ENCODE measurements at places on chromosomes 7 and 10.

GRCh38 chr7:44348851-44349781 is 23.7 kb upstream of the CAMK2B start:
- DNase-seq: no peak

- DNase-seq: peak; percentile 68
These were observed 6.5 kb downstream of the ASB13 start for GRCh38 chr10:5659702-5660528.

- no peak for DNase-seq
These were observed 25.3 kb upstream of the C10orf95 start for GRCh38 chr10:102476466-102477141.

DNA sequence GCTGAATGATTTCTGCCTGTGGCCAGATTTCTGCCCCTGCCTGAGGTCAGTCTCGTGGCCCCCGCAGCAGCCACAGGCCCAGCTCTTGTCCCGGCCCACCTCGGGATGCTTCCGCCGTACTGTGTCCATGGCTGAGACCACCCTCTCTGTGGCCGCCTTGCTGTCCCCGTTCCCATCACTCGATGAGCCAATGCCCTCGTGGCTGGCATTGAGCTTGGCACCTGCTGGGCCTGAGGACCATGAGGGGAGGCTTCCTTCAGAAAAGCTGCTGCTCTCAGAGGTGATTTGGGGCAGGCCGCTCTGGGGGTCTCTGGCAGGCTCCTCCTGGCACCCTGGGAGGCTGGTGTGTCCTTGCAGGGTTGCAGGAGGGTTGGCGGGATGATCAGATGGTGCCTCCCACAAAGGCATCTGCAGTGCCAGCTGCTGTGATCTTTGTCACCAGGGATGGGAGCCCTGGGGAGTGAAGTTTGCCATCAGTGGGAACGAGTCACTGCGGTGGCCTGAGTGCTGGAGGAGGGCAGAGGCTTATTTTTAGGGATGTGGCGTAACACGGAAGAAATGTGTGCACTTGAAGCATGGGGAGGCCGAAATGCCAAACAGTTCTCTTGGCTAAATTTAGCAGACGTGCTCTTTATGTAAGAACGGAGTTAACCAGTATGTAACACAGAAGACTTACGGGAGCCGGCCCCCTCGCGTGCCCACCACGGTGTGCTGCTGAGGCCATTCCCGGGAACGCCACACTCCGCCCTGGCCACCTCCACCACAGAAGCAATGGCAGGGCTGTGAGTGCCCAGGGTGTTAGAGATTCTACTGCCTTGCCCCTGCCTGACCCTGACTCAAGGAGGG is 47.7 kb downstream of the VIPR2 start:
- DNase-seq: no peak

- no peak for DNase-seq
These were observed 22.7 kb downstream of the SSC4D start for GRCh38 chr7:76386691-76387260.

DNA sequence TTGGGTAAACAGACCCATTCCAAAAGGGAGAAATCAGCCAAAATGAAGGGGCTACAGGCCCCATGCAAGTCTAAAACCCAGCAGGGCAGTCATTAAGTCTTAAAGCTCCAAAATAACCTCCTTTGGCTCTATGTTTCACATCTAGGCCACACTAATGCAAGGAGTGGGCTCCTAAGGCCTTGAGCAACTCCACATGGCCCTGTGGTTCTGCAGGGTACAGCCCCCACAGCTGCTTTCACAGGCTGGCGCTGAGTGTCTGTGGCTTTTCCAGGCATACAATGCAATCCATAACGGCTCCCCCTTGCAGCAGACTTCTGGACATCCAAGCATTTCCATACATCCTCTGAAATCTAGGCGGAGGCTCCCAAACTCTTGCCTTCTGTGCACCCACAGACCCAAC is 9.0 kb downstream of the TMEM243 start:
- peak; percentile 26 for DNase-seq

DNA sequence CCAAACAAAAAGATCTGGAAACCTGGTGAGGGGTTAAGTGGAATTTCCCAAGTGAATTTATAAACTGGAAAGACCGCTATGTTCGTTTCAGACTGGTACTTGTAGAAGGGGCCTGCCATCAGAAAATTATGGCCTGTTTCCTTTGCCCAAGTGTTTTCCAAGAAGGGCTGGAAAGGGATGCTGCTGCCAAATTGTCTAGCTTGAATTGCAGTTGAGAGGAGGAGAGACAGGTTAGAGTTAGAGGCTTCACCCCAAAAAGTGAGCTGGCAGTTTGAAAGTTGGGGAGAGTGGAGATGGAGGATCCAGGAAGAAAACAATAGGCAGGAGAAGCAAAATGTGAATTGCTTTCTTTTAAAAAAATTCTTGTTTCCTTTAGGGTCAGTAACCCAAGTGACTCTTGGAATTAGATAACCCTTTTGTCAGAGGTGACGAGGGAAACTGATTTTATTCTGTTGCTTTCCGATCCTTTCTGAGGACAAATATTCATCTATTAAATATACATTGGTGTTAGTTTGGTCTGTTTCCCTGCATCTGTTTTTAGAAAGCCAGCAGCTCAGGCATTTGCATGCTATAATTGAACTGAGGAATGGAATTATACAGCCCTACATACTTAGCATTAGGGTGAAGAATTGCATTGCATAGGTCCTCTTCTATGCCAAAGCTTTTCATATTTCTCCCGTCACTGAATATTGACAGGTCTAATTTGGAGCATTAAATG is 82.5 kb upstream of the PRR15 start:
- no peak for DNase-seq

- no peak for DNase-seq
These were observed 72.2 kb downstream of the DOCK4 start for GRCh38 chr7:112134039-112134438.

DNA sequence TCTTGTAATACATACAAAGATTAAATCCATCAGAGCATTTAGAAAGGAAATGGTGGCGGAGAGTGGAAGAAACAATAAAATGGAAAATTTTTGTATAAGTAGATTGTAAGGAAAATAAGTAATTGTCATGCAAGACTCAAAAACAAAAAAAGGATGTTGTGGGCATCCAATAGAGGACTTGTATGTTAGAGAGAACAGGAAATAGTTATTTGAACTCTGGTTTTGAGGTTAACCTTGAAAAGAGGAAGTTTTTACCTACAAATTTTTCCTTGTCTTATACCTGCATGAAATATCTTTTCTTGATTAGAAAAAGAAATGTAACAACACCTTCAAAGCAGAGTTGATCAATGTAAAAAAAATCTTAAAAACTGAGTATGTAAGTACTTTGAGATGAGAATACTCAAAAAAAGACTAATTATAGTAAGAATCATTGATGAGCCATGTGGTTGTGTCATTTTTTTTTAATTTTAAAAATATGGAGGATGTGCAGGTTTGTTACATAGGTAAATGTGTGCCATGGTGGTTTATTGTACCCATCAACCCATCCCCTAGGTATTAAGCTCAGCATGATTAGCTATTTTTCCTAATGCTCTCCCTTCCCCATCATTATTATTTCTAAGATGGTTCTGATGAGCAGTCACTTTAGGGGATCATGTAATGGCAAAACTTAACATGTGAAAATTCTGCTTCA is 11.9 kb downstream of the TMEM106B start:
- DNase-seq: peak; percentile 75

- peak; percentile 11 for DNase-seq
These were observed 41.4 kb upstream of the GHITM start for GRCh38 chr10:84097787-84098353.

DNA sequence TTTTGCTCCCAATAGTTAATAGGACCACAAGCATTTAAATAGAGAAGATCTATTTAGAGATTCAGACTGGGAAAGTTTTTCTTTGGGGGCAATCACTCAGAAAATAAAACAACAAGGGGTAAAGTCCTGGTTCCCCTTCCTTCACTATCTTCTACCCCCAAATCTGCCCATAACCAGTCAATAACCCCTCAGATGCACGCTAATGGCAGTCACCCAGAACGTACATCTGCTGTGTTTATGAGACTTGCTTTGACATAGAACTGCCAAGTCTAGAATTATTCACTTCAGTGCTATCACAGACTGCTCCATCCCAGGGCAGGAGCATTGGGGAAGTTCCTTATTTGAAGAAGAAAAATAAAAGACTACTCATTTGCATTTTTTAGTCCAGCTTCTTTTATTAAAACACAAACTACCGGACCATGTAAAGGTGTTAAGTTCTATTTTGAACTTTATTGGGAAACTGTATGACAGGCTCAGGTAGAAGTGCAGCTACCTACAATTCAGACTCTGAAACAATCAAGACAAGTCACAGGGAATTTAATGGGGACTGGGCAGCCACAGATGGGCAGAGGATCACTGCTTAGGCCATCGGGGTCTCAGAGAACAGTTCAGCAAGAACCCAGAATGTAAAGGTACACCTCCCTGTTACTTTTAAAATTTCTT is 38.4 kb downstream of the ANK3 start:
- DNase-seq: no peak

DNA sequence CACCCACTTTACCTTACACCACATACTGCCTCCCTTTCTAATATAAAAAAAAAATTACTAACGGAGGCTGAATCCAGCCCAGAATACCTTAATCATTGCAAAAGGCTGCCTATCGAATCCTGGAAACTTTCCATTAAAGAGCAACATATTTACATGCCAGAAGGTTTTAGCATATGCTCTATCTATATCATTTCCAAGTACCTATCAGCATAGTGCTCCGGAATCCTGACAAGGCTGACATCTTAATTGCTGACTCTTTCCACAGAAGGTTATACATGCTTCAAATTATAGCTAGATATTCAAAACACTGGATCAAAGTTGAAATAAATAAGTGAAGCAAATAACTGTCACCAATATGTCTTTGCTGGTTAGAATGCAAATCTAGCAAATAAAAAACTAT is 170.9 kb upstream of the CDK1 start:
- no peak for DNase-seq

- DNase-seq: peak; percentile 17
These were observed 119.3 kb downstream of the CALN1 start for GRCh38 chr7:72292794-72293193.

GRCh38 chr7:25804154-25804553 is 347.8 kb upstream of the NFE2L3 start:
- DNase-seq: no peak

DNA sequence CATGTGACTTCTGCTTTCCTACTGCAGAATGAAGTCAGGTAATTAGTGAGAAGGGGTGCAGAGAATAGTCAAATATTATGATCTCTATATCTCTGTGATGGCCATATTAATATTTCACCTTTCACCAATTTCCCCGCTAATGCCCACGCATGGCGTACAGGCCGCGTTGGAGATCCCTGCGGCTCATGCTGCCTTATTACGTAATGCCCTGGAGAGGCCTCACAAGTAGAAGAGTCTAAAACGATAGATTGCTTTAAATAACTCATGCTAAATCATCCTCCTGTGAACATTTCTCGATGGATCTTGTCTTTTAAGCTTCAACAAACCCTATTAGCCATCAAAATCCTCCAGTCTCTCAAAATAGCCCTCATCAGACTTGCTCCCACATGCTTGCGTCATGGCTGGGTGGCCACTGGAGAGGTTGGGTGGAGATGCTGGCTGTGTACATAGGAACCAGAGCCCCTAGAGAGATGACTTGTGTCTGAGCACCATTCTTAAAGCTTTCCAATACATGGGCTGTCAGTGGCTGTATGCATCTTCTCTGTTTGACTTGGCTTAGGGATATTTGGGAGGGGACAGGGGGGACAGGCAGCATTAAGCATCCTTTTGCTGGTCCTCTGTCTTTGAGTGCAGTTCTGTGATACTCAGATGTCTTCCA is 79.5 kb upstream of the INSYN2A start:
- no peak for DNase-seq

DNA sequence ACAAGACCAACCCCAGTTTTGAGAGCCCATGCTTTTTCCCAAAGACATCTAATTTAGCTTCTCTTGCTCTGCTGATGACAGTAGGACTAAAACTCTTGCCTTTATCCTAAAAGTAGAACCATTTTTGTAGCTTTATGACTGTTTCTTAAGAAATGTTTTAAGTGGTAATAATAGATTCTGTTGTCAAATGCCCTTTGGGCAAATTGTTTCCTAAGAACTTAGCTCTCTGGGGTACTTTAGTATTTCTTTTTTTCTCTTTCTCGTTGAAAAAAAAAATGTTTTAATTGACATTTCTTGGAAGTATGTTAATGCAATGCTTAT is 157.4 kb downstream of the ARID5B start:
- DNase-seq: no peak
